ENCODE measurements at places on chromosomes 12 and 14.

DNA sequence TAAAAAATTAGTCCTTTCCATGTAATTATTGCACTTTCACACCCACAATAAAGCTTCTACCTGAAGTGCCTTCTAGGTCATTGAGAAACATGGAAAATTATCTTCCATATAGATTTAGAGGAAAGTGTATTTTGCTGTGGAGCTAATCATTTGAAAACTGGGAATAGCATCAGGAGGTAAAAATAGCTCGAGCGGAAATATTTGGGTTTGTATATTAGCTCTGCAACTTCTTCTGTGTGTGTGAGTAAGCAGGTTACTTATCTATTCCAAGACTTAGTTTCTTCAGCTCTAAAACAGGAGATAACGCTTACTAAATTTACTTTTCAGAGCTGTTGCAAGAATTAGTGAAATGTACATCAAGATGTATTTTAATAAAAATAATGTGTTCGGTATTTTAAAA, 95.0 kb upstream of the MON2 start:
- DNase-seq: no peak

- DNase-seq: no peak
Measured at GRCh38 chr12:19238540-19238939, 109.0 kb downstream of the PLEKHA5 start.

- no peak for DNase-seq
Measured at GRCh38 chr14:20441461-20441860, 5.5 kb upstream of the KLHL33 start.

- DNase-seq: no peak
Measured at GRCh38 chr14:97978341-97978740, 1181.2 kb downstream of the VRK1 start.

DNA sequence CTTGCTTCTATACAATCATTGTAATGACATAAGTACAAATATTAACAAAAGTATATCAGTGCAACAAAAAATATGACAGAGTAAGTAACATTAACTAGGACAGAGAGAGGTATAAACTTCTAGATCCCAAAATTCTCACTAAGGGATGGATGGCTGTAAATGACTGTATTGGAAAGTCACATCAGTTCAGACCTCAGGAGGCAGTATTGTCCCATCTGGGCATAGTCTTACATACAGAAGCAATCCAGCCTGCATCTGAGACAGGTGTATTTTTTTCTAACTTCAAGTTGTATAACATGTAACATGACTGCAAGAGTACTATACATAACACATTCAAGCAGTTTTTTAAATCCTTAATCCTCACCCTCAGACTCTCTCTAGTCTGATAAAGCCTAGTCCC, 99.0 kb downstream of the GARIN6 start:
- DNase-seq: no peak

GRCh38 chr12:106461730-106462129, 104.2 kb downstream of the POLR3B start:
- DNase-seq: no peak

GRCh38 chr12:129911428-129912049, 7.7 kb upstream of the TMEM132D start:
- DNase-seq: peak; percentile 77

GRCh38 chr14:49945448-49946319, 52.8 kb downstream of the ARF6 start:
- no peak for DNase-seq

DNA sequence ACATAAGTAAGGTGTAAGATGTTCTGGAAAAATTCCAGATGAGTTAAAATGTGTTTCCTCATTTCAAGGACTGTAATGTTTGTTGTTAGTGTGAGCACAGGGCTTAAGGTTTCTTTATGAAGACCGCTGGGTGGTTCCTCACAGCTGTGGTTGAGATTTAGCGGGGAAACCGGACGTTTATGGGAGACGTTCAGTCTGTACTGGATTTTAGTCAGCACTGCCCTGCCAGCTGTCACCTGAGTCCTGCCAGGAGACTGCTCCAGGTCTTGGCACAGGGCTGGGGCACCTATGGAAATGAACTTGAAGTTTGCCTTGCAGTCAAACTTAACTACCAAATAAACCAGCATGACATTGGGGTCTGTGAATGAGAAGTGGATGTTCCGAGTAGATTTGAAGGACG, 555.2 kb downstream of the DIO2 start:
- no peak for DNase-seq

GRCh38 chr14:88005978-88006851, 1.3 kb downstream of the GPR65 start:
- DNase-seq: peak; percentile 57

Data from GM20000 (cell line).